ENCODE measurements at places on chromosomes 2 and 18.
A peak's percentile ranks its signal among the peaks of the same experiment; 100 is the strongest.

- no peak for DNase-seq
These were observed 1.9 kb downstream of the BMPR2 start for GRCh38 chr2:202378001-202378400.

- DNase-seq = no peak
These were observed 7.4 kb downstream of the HDAC4 start for GRCh38 chr2:239393388-239393940.

- DNase-seq = no peak
These were observed 239.7 kb upstream of the RASGRP3 start for GRCh38 chr2:33236482-33237385.

DNA sequence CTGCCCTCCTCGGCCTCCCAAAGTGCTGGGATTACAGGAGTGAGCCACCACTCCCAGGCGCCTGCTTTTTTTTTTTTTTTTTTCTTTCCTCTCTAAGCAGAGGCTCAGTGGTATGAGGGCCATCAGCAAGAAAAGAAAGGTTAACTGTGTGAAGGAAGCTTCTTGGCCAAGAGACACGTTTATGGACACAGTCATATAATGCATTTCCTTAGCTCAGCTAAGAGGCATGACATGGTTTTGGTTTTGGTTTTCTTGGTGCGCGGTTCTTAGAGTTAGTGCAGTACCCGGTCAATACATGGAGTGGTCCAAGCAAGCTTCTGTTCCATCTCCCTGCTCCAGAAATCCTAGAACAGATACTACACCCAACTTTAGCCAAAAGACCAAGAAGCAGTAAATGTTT is 42.6 kb downstream of the RALBP1 start:
- DNase-seq = no peak

DNA sequence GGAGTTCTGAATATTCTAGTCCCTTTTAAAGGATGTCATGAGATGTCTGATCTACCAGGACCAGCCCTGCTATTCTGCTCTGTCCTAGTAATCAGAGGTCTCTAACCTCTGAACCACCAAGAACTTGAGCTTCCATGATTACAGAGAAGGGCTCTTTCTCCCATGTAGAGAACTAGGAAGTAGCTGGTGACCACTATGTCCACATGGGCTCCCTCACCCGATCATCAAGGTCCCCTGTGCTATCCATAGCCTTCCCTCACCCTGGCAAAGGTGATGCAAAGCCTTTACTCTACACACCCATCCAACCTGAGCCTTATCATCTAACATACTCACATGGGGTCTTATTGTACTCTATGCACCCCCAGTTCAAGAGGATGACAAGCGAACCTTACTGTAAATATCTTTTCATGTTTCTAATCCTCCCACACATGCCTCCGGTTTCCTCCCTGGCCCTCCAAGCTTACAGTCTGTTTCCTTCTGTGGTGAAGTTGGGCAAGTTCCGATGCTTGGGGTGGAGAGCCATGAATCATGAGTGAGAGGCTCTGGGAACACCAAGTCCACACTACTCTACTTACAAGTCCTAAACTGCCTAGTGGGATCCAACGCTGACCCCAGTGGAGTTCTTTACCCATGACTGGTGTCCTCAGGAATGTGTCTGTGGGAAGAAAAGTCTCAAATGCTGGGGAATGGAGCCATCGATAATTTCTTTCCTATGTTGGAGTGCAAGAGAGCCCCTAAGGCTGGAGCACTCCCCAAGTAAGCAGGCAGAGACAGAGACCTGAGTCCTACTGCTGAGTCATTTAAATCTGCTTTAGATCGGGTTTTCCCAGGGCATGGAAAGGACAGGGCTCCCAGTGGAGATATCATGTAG is 73.3 kb upstream of the KLF7 start:
- DNase-seq = peak; percentile 46

- no peak for DNase-seq
These were observed 60.6 kb downstream of the ZNF516 start for GRCh38 chr18:76434452-76434851.

DNA sequence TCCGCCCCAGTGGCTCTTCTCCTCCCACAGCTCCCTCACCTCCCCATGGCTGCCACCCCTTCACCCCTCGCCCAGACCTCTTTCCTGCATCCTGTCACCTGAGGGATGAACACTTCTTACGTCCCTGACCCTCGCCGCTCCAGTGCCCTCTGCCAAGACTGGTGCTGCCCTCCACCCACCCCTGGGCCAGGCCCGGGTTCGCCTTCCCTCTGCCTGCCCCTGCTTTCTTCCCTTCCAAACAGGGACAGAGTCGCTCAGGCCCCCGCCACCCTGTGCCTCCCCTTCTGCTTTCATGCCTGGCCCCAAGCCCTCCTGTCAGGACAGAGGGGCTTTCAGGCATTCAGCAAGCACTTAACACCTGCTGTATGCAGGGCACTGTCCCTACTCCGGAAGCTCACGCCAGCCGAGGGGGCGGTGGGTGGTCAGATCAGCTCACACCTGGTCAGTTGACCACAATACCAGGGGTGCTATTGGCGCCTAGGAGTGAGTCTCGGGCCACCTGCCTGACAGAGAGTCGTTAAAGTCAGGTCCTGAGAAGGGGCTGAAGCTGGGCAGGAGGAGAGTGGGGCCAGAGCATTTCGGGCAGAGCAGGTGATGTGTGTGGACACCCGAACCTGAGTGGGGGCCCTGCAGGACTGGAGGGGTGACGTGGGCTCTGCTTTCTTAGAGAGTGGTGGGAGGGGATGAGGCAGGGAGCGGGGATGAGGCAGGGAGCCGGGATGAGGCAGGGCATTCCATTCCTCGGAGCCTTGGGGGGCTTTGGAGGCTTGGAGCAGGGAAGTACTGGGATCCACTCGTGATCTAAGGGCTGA is 26.0 kb upstream of the HPCAL1 start:
- no peak for DNase-seq
